ENCODE measurements at places on chromosomes 2 and 18.
A peak's percentile ranks its signal among the peaks of the same experiment; 100 is the strongest.

DNA sequence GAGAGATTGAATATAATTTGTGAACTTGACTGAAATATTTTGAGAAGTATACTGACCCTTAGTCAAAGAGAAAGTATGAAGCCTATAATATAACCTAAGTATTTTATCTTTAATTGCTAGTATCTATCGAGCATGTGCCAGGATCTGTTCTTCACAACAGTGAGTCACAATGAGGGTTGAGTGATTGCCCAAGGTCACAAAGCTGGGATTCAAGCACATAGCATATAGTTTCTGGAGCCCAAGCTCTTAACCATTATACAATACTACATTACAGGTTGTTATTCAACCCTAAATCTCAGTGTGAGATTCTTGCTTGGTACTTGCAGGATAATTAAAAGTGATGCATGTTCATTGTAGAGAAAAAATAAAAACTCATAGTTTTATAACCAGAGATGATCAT lies 97.2 kb downstream of the RAB3GAP1 start:
- DNase-seq: no peak

DNA sequence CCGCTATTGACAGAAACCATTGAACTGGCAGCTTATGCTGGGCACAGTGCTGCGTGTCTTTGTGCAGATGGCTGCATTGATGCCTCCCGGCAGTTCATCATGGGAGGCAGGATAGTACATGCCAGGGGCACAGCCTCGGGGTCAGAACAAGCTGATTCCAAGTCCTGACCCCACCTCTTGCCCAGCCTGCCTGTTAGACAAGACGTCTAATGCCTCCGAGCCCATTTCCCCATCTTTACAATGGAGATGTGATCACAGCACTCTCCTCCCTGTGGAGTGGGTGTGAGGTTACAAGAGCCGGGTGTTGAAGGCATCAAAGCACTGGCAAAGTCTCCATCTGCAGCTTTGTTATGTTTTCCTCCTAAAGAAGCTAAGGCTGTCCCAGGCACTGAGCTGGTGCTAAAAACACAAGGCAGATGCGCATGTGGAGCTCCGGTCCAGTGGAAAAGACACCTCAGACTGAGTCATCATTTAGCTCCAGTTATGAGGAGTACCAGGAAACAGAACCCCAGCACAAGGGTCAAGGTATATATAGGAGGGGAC lies 125.7 kb upstream of the EPAS1 start:
- no peak for DNase-seq

GRCh38 chr2:212682937-212683336 lies 144.3 kb upstream of the ERBB4 start:
- no peak for DNase-seq

DNA sequence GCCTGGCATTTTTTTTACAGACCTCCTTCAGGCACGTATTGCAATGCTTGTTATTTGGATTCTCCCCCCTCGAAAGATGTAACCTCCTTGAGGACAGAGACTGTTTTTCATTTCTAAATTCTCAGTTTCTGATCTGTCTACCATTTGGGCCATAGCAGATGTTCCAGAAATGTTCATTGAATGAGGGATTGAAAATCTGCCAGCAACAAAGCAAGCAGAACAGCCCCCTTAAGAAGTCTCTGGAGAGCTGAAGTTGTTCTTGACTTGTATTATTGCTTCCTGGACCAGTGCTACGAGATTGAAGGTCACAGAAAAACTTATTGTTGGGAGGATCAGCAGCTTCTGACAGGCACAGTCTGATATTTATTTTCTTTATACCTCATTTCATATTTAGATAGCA lies 355.5 kb downstream of the EPHA4 start:
- no peak for DNase-seq

GRCh38 chr2:129502781-129503180 lies 476.7 kb upstream of the RAB6C start:
- no peak for DNase-seq

GRCh38 chr2:101474731-101475384 lies at the start of gene RFX8:
TSS of gene RFX8 (minus strand) at chr2:101475112. CDS start at chr2:101466848, 8,264 bp downstream.
- no peak for DNase-seq

- DNase-seq: no peak
Observed at GRCh38 chr2:109020217-109020637, 31.2 kb upstream of the EDAR start.

DNA sequence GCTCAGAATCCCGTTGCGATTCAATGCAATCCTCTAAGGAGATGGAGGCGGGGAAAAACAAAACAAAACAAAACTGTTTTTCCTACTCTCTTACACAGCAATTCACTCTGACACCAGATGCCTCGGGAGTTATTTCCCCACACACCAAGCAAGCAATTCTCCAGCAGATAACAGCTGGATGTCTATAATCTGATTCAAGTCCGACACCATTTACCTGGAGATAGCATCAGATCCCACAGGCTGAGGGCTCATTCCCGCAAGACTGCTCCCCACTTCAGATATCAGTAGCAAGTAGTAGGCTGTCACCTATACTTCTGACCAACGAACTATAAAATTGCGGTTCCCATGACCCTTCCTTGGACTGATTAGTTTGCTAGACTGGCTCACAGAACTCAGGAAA lies 58.7 kb downstream of the DTNB start:
- DNase-seq: no peak

GRCh38 chr2:120177001-120177621 lies 46.1 kb downstream of the TMEM185B start:
- no peak for DNase-seq

GRCh38 chr2:238155761-238156694 lies 2.7 kb upstream of the ERFE start:
- no peak for DNase-seq

- DNase-seq: no peak
Observed at GRCh38 chr2:53632714-53633113, 134.9 kb upstream of the CHAC2 start.

GRCh38 chr2:173990245-173990644 lies 25.1 kb upstream of the SP3 start:
- no peak for DNase-seq

DNA sequence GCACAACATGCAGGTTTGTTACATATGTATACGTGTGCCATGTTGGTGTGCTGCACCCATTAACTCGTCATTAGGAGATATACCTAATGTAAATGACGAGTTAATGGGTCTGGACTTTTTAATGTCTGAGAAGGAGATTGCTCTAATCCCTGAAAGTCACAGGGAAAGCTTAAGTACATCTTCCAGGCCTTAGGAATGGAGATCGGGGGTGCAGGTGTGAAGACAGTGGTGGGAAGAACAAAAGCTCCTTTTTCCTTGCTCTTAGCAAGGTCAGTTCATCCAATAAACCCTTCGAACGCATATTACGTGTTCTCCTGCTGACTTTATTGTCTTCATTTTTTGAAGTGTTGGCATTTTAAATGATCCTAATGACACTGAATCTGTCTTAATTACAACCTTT lies 50.8 kb upstream of the LAMA1 start:
- no peak for DNase-seq

DNA sequence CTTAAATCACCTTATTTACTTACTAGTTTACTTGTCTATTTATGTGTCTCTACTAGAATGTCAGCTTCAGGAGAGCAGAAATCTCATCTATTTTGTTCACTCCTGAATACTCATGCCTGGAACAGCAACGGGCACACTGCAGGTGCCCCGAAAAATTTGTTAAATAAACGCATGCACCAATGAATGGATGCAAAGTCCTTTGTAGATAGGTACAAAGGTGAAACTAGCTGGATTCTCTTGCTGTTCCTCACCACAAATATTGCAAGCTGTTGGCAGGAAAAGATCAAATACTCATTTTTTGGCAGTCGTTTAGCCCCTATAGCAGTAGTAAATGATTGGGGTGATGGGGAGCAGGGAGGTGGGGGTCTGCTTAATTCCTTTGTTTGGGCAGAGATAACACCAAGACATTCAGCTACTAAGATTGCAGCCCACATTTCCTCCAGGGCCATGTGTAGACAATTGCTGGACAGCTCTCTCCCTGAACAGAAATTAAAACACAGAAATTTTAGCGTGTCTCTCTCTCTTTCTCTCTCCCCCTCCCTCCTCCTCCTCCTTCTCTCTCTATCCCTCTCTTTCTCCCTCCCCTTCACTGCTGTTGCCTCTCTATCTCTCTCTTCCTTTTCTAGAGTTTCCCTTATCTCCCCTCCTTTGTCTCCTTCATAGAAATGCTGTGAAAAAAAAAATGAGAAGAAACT lies 5.4 kb downstream of the MARCHF4 start:
- DNase-seq: no peak

DNA sequence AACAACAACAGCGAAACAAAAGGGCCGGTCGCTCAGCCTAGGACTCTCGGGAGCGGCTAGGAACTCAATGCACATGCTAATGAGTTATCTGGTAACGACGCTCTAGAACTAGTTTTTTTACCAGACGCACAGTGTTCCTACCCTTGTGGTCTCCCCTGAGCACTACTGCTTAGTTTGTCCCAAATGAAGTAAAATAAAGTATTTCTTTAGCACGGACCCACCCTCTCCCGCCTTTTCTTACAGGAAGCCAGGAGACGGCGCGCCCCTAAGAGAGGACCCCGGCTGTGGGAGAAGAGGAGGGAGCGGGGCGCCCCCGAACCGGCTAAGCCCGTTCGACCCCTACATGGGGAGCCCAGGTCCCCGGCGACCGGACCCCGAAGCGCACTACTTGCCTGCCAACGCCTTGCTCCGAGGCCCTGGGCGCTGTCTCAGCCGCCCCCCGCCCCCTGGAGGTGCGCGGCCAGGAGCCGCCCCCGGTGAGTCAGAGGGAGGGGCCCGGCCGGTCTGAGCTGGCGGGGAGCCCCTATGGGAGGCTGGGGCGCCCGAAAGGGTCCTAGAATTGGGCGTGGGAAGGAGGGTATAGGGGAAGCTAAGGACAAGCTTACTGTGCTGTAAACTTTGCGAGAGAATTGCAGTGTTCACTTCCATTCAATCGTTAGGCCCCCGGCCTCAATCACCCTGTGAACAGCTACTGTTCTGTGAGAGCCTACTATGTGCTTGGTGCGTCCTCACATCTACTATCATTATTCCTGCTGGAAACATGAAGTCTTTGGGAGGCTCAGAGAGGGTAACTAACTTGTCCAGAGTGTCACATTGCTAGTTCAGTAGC lies 3.6 kb upstream of the CAPG start:
- DNase-seq: peak; percentile 21

- DNase-seq: no peak
Observed at GRCh38 chr2:75959724-75960471, 249.2 kb upstream of the GCFC2 start.

- DNase-seq: no peak
Observed at GRCh38 chr2:226754821-226755604, 44.6 kb downstream of the IRS1 start.

- no peak for DNase-seq
Observed at GRCh38 chr2:239644011-239644410, 243.2 kb upstream of the HDAC4 start.

All from NCI-H1930 (cell line).